GM23338 (cell line): ENCODE measurements at places on chromosomes 3 and 15.

DNA sequence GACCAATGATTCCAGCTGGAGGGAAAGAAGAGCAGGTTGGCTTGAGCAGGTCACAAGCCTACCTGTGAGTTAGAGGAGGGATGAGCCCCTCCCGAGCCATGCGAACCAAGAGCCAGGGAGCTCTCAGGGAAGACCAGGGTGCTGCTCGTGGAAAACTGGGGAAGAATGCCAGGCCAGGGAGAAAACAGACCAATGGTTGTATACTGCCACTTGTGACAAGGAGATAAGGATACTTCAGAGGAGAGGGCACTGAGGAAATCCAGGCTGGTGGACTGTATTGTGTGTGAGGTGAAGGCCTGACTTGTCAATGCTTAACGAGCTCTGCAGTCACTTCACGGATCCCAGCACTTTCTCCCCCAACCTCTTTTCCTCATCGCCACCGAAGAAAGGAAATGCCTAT is 177.7 kb downstream of the SSR3 start:
- H3K36me3 ChIP-seq = no peaks in the 10 kb centered on the region
- no peak overlapping the region for H3K27ac ChIP-seq
- no peaks in the 10 kb centered on the region for H3K27me3 ChIP-seq
- no peak overlapping the region for H3K4me3 ChIP-seq
- peaks cover 14% of the 10 kb centered on the region for H3K4me1 ChIP-seq
- DNase-seq = no peak

DNA sequence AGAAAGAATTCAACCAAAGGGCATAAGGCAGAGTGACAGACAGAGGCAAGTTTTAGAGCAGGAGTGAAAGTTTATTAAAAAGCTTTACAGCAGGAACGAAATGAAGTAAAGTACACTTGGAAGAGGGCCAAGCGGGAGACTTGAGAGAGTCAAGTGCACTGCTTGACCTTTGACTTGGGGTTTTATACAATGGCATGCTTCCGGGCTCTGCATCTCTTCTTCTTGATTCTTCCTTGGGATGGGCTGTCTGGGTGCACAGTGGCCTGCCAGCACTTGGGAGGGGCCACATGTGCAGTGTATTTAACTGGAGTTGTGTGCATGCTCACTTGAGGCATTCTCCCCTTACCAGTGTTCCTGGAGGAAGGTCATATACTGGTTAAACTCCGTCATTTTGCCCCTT is 30.4 kb upstream of the KLHL25 start:
- H3K36me3 ChIP-seq = no peaks in the 10 kb centered on the region
- no peak overlapping the region for H3K27ac ChIP-seq
- H3K27me3 ChIP-seq = no peaks in the 10 kb centered on the region
- DNase-seq = no peak
- no peaks in the 10 kb centered on the region for H3K4me1 ChIP-seq
- H3K4me3 ChIP-seq = no peak overlapping the region

DNA sequence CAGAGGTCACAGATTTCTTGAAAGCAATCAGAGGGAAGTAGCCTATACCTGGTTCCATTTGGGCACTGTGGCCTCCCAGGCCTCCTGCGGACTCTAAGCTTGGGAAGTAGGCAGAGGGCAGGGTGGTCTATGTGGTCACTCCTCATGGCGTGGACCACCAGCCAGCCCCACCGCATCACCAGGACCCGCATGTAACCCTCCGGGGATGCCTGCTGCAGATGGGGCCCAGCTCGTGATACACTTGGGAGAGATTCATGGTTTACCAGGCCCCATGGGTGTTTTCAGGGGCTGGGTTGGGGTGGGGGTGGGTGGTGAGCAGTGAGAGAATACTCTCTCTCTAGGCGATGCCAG is 123.7 kb downstream of the ASB7 start:
- no peaks in the 10 kb centered on the region for H3K36me3 ChIP-seq
- no peak overlapping the region for H3K27ac ChIP-seq
- H3K4me1 ChIP-seq = 0 out of 2 replicates have a peak, but pooled peaks cover 7% of the 10 kb centered on the region
- DNase-seq = no peak
- no peak overlapping the region for H3K4me3 ChIP-seq

- no peak for DNase-seq
- 0 out of 2 replicates have a peak, but pooled peaks cover 9% of the 10 kb centered on the region for H3K4me1 ChIP-seq
- no peaks in the 10 kb centered on the region for H3K27me3 ChIP-seq
- H3K36me3 ChIP-seq = no peaks in the 10 kb centered on the region
Observed at GRCh38 chr15:39132070-39132469, 448.8 kb upstream of the THBS1 start.

DNA sequence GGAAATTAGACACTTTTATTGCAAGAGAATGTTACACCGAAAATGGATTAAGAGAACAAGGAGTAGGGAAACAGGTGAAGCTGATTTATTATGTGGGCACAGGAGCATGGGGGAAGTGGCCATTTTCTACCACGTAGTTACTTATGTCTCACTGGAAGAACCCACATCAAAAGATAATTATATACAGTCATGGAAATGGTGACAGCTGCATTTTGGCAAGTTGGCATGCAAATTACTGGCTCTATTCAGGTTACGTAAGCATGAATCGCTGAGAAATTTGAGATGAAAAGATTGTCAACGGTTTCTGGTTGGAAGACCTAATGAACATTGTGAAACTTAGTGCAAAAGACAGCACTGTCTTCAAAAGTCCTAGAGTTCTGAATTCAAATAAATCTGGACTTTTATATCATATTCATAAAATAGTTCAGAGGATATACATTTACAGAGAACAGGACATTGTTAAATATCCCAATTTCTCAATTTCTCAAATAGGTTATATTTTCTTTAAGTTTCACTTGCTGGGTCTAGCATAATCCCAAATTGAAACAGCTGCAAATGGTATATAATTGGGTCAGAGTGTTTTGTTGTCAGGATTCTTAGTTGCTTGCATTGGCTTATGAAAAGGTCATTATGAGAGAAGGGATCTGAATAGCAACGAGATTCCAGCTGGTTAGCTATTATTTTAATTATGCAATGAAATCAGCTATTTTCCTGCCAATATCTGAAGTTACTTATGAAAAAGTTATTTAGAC is 567.8 kb downstream of the ZPLD1 start:
- H3K27me3 ChIP-seq = no peaks in the 10 kb centered on the region
- H3K4me3 ChIP-seq = no peak overlapping the region
- no peaks in the 10 kb centered on the region for H3K36me3 ChIP-seq
- no peak overlapping the region for H3K27ac ChIP-seq

GRCh38 chr15:46222826-46223225 is 588.0 kb downstream of the SQOR start:
- no peak overlapping the region for H3K4me3 ChIP-seq
- no peaks in the 10 kb centered on the region for H3K4me1 ChIP-seq
- H3K27ac ChIP-seq = no peak overlapping the region
- no peaks in the 10 kb centered on the region for H3K27me3 ChIP-seq
- no peaks in the 10 kb centered on the region for H3K36me3 ChIP-seq

DNA sequence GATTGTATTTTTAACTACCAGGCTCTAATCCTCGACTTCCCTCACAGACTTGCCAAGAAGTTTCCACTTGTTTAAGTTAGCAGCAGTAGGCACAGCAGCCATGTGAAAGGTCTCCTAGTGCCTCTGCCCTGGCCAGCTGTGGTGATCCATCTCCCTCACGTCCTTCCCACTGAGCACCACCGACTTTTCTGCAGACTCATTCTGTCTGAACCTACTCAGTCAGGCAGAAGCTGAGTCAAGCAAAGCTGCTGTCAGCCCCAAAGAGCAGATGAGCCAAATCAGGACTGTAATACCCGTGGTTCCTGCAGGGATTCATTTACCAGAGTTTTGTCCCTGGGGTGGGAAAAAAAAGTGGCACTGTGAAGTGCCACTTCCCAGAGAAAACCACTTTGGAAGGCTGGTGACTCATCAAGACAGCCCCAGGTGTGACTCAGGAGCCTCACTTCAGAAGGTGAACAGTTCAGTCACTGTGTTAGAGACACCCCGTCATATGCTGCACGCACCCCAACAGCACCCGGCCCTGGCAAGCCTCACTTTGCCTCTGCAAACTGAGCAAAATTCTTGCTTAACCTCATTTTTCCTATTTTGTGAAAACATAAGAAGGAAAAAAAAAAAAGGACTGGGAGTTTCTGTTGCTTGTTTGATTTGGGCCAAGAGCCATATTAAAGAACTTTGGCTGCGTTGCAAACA is 76.0 kb downstream of the WWTR1 start:
- H3K36me3 ChIP-seq = no peaks in the 10 kb centered on the region
- no peak overlapping the region for H3K27ac ChIP-seq
- no peaks in the 10 kb centered on the region for H3K27me3 ChIP-seq
- H3K4me3 ChIP-seq = no peak overlapping the region

DNA sequence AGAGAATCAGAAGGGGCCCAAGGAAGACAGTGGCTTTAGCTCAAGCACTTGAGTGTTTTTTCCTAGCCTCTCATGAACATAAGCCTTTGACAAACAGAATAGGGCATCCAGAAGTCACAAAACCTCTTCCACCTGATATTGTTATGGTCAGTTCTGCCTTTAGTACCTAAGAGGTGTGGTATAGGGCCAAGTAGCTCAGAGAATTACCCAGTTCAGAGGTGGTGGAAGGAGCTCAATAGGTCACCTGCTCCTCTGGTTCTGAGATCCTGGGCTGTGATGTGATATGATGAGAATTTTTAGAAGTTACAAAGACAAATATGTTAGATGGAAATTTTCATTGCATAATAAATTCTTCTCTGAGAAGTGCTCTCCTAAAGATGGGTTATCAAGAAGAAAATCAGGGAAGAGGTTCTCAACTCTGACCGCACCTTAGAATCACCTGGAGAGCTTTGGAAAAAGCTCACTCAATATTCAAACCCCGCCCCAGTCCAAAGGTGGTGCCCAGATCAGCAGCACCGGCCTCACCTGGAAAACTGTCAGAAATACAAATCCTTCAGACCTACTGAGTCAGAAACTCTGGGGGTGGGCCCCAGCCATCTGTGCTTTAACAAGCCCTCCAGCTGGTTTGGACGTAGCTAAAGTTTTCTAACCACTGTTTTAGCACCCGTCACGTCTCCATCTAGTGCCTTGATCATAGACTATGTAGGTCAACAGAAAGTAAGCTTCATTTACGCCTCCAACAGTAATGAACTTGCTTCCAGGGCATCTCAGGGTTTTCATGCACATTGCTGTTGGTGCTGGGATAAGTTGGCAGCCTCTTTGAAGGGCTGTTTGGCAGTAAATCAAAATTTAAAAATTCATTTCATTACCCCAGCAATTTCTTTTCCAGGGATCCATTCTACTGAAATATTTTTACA is 101.3 kb downstream of the MYH15 start:
- 0 out of 2 replicates have a peak, but pooled peaks cover 11% of the 10 kb centered on the region for H3K4me1 ChIP-seq
- H3K4me3 ChIP-seq = no peak overlapping the region
- no peak for DNase-seq
- no peaks in the 10 kb centered on the region for H3K27me3 ChIP-seq

GRCh38 chr3:152737021-152737908 is 97.7 kb upstream of the P2RY1 start:
- no peak for DNase-seq
- H3K36me3 ChIP-seq = no peaks in the 10 kb centered on the region
- H3K4me3 ChIP-seq = no peak overlapping the region
- no peaks in the 10 kb centered on the region for H3K4me1 ChIP-seq
- no peaks in the 10 kb centered on the region for H3K27me3 ChIP-seq
- no peak overlapping the region for H3K27ac ChIP-seq

DNA sequence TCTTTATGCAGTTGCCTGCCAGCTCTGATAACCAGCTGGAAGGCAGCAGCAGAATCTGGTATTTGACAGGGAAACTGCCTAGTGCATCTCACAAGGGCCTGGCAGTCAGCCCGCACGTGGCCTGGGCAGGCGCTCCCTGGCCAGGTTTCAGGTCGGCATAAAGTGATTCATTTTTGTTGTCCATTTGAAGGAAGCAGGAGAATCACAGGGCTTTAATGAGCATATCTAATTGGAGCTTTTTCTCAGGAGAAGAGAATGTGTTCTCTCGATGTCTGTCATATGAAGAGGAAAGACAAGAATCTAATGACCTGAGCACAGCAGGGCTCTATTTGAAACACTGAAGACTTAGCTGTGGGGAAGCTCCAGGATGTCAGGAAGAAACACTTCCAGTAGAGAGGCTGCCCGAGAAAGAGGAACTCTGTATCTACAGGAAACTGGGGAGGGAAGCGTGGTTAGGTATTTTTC is 98.8 kb upstream of the MB21D2 start:
- DNase-seq = peak; percentile 57
- H3K4me3 ChIP-seq = no peak overlapping the region
- no peaks in the 10 kb centered on the region for H3K27me3 ChIP-seq

DNA sequence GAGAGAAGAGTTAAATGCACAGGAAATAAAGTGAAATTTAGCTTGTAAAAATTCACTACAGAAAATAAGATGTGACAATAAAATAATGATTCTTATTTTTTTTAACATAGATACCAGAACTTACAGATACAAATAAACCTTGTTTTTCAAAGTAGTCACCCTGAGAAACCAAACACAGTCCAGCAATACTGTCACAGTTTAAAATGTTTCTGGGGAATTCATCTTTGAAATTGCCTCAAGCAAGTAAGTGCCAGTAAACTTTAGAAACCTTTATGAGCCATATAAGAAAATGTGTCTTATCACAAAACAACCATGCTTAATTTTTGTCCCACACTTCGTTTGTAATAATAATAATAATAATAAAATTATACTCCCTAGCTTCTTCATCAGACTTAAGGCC is 19.9 kb downstream of the SHOX2 start:
- no peak overlapping the region for H3K27ac ChIP-seq
- no peak for DNase-seq
- no peaks in the 10 kb centered on the region for H3K27me3 ChIP-seq

DNA sequence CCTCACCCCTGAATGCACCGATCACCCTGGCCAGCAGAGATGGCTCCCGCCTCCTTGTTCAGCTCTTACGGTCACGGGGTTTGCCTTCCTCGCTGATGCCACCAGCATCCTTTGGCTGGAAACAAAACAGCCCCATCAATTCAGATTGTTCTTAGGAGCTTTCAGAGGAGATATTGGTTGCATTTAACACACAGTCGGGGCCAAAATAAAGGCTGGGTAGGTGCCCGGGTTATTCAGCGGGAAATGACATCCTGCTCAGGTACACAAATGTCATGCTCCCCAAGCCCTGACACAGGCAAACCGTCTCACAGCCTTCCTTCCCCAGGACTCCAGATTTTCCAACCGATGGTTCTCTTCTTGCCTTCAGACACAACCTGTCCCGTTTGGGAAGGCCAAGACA is 62.4 kb upstream of the MEF2A start:
- no peak overlapping the region for H3K4me3 ChIP-seq
- H3K27me3 ChIP-seq = no peaks in the 10 kb centered on the region
- H3K36me3 ChIP-seq = no peaks in the 10 kb centered on the region

DNA sequence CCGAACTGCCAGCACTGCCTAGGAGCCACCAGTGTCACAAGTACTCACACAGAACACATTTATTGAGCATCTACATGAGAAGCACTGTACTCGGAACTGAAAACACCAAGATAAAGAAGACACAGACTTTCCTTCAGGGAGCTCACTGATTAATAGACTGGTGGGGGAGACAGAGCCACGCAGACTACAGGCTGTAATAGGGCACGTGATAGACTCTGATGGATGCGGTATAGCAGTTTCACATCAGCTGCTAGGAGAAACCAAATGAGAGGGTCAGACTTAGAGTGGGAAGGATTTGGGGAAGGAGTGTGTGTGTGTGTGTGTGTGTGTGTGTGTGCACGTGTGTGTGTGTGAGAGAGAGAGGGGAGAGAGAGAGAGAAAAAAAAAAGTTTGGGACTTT is 12.1 kb downstream of the EPHB1 start:
- H3K27ac ChIP-seq = no peak overlapping the region
- H3K4me1 ChIP-seq = peaks cover 22% of the 10 kb centered on the region
- no peaks in the 10 kb centered on the region for H3K36me3 ChIP-seq
- no peak overlapping the region for H3K4me3 ChIP-seq
- H3K27me3 ChIP-seq = no peaks in the 10 kb centered on the region
- DNase-seq = no peak
